ENCODE measurements at places on chromosomes 5 and 9.

DNA sequence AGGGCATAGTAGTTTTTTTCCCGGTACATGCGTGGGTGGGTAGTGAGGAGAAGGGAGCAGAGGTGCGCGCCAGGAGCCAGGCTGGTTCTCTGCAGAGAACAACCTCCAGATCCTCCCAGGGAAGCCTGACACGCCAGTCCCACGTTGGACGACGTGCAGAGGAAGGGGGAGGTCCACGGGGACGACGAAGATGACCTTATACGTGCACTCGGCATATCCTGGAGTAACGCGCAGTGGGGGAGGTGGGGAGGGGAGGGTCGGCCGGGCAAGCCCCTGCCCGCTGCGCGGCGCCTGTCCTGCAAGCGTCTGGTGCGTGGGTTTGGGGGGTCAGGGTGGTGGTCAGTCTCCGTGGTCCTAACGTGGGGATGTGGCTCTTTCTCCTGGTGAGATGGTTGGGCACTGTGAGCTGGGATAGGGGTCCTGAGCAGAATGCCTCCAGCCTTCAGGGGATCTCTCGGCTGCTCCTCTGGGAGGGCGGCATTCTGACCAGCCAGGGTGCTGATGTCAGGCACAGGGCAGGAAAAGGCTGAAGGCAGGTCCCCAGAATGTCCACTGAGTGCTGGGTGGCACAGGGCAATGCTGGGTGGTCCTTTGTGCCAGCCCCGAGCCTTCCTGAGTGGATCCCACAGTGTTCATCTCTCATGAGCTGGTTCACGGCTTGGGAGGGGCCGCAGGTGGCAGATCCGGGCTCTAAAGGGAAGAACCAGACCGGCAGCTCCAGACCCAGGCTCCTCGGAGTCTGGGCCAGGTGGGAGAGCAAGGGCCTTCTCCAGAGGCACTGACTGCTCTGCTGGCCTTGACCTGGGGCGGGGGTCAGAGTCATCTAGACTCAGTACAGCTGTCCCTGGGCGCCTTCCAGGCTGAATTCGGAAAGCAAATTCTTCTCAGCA, 10.5 kb upstream of the SCGB3A1 start:
- no peak for DNase-seq
- no peaks in the 10 kb centered on the region for H3K36me3 ChIP-seq
- H3K4me3 ChIP-seq, result no peak overlapping the region
- no peak overlapping the region for H3K27ac ChIP-seq
- H3K4me1 ChIP-seq, result no peaks in the 10 kb centered on the region
- no peaks in the 10 kb centered on the region for H3K27me3 ChIP-seq

- H3K36me3 ChIP-seq, result peaks cover 65% of the 10 kb centered on the region
- no peaks in the 10 kb centered on the region for H3K4me1 ChIP-seq
- H3K27ac ChIP-seq, result no peak overlapping the region
- no peak for DNase-seq
- no peaks in the 10 kb centered on the region for H3K27me3 ChIP-seq
Measured at GRCh38 chr5:55429221-55429612, 105.5 kb downstream of the PLPP1 start.

GRCh38 chr5:178143246-178143645, 10.4 kb downstream of the NHP2 start:
- no peak overlapping the region for H3K27ac ChIP-seq
- DNase-seq, result no peak
- H3K27me3 ChIP-seq, result no peaks in the 10 kb centered on the region
- H3K4me3 ChIP-seq, result no peak overlapping the region
- peaks cover 6% of the 10 kb centered on the region for H3K36me3 ChIP-seq

DNA sequence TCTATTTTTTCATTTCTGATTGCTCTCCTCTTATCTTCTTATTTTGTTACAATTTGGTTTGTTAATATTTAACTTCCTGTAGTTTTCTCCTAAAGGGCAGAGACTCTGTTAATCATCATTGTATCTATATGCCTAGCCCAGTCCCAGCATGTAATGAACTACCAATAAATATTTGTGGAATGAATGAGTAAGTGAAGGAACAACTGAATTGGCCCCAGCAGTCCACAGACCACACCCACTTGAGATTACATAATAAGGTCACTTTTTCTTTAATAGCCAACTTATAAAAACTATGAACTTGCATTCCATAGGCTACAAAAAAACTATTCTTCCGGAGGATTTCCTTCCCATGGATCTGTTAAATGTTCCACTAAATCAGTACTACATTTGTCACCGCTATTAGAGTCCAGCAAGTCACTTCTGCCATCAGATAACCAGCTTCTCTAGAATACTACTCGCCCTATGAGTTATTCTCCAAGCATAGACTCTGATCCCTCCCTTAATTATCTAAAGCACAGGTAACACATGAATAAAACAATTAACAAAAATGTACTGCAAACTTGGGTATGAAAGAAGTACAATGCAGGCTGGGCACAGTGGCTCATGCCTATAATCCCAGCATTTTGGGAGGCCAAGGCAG, 27.5 kb upstream of the TNPO1 start:
- no peak for DNase-seq
- no peaks in the 10 kb centered on the region for H3K36me3 ChIP-seq
- no peak overlapping the region for H3K4me3 ChIP-seq
- no peak overlapping the region for H3K27ac ChIP-seq
- H3K27me3 ChIP-seq, result peaks cover 15% of the 10 kb centered on the region

DNA sequence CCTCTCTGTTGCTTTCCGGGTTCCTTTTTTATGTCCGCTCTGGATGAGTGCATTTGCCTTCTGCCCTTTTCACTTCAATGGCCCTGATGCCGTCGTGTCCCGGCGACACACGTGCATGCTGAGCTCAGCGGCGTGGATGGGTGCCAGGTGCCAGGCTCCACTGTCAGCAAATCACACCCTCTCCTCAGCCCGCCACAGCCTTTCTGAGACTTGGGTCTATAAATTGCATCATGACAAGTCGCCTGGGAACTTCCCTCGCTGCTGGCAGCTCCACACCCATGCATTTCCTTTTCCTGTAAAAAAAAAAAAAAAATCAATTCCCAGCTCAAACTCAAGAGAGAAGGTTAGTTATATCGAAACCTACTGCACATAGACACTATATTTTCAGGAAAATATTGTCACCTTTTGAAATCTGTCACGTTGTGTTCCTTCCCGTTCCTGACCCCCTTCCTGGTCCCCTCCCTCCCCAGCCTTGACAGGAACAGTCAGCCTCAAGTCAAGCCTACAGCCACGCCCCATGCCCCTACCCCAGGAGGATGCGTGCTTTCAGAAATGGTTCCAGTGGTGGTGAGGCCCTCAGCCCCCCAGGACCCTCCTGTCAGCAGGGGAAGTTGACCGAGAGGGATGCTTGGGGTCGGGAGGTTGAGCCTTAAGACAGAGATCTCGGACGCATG, 110.3 kb upstream of the PTCH1 start:
- H3K27ac ChIP-seq, result no peak overlapping the region
- peaks cover 25% of the 10 kb centered on the region for H3K27me3 ChIP-seq
- H3K4me1 ChIP-seq, result peaks cover 13% of the 10 kb centered on the region
- peaks cover 1% of the 10 kb centered on the region for H3K36me3 ChIP-seq

DNA sequence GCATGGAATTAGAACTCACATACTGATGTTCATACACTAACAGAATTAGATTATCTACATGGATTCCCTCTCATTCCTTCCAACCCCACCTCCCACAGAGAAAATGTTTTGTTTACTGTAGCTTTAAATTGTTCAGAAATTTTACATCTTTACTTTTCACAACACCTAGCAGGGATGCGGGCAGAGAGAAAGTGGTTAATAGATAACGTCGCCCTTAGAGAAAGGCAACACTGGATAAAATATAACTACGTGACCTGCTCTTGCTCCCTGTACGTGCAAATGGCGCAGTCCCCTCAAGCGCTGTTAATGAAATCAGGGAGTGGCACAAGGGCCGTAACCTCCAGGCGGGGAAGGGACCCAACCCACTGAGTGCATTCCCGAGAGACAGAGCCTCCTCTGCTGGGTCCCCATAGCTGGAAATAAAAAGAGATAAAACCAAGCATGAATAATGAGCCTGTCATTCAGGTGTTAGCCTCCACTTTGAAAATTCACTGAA, 125.3 kb upstream of the DAPK1 start:
- H3K36me3 ChIP-seq, result no peaks in the 10 kb centered on the region
- DNase-seq, result no peak
- peaks cover 6% of the 10 kb centered on the region for H3K4me1 ChIP-seq
- H3K4me3 ChIP-seq, result no peak overlapping the region
- H3K27me3 ChIP-seq, result peaks cover 5% of the 10 kb centered on the region
- H3K27ac ChIP-seq, result no peak overlapping the region

DNA sequence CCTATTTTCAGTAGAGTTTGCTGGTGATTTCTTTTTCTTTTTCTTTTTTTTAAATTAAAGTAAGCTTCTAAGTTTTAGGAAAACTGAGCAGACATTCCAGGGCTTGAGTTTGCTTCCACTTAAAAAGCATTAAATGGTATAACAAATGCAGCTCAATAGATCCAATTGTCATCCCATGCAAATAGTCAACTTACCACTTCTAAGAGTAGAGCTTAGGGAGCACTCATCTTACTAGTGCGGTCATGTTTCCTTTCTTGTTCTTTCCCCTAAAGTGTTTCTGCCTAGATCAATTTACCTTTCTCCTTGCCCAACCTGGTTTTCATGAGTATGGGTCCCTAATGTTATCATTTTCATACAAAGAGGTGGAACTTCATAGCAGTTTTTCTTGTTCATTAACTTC, 13.0 kb upstream of the CEP120 start:
- no peaks in the 10 kb centered on the region for H3K36me3 ChIP-seq
- H3K4me1 ChIP-seq, result peaks cover 19% of the 10 kb centered on the region
- no peak overlapping the region for H3K4me3 ChIP-seq
- H3K27ac ChIP-seq, result no peak overlapping the region
- no peak for DNase-seq

DNA sequence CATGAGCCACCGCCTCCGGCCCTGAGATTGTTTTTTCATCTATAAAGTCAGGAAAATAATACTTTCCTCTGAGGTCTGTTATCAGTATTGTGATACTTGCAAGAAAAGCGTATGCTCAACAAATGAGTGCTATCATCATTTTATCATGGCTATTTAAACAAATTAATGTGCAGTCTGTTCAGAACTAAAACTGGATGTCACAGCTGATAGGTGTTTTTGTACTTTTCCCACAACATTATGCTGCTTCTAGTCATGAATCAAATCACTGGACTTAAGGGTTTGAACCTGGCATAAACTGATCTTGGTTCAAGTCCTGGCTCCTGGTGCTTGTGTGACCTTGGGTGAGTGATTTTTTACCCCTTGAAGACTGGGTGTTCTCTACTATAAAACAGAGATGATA, 21.4 kb upstream of the PHF19 start:
- H3K36me3 ChIP-seq, result peaks cover 19% of the 10 kb centered on the region
- H3K27ac ChIP-seq, result peak overlapping the region; percentile 57
- H3K4me3 ChIP-seq, result no peak overlapping the region
- no peak for DNase-seq
- no peaks in the 10 kb centered on the region for H3K27me3 ChIP-seq

GRCh38 chr5:56330167-56330566, 97.0 kb upstream of the ANKRD55 start:
- peaks cover 56% of the 10 kb centered on the region for H3K4me1 ChIP-seq
- no peak for DNase-seq
- H3K27ac ChIP-seq, result peak overlapping the region; percentile 87
- H3K4me3 ChIP-seq, result no peak overlapping the region
- H3K27me3 ChIP-seq, result no peaks in the 10 kb centered on the region

- no peak overlapping the region for H3K4me3 ChIP-seq
- H3K27me3 ChIP-seq, result no peaks in the 10 kb centered on the region
- H3K36me3 ChIP-seq, result no peaks in the 10 kb centered on the region
- no peak overlapping the region for H3K27ac ChIP-seq
- H3K4me1 ChIP-seq, result no peaks in the 10 kb centered on the region
Measured at GRCh38 chr9:16449076-16449730, 421.3 kb downstream of the BNC2 start.

DNA sequence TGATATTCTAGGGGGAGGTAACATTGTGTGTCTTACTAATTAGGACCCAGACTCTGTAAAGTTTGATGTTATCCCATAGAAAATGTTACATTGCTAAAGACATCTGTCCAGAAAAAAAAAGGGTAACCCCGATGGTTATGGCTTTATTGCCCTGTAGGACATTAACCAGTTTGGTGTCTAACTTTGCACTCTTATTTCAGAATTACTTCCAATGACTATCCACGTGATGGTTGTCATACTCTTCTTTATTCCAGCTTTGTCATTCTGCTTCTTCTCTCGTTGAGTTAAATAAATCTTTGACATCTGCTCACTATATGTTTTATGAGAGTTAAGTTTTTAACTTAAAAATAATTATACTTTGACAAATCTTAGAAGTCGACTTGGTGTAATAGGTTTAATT, 180.4 kb upstream of the ANKRD55 start:
- H3K36me3 ChIP-seq, result peaks cover 2% of the 10 kb centered on the region
- DNase-seq, result no peak
- H3K4me3 ChIP-seq, result no peak overlapping the region
